Gastrocnemius medialis (tissue), 4 donors: ENCODE measurements at places on chromosomes 2 and 18. TPM values are rescaled to one million over a fixed set of nuclear protein-coding genes. Genes with fewer than 3 reads are reported as not detected.
A peak's percentile ranks its signal among the peaks of the same experiment; 100 is the strongest.

ACTR1B gene
- 56.5 TPM for total RNA-seq

MEIS1 gene
- total RNA-seq: 2.5 TPM

CREG2 gene
- total RNA-seq: not detected

TEX44 gene
- not detected for total RNA-seq

MYO5B gene
- 0.05 TPM for total RNA-seq

G6PC2 gene
- not detected for total RNA-seq

ESPNL gene
- total RNA-seq: not detected

SCN1A gene
- total RNA-seq: not detected

CYP1B1 gene
- 29.1 TPM for total RNA-seq

SIX3 gene
- total RNA-seq: not detected

DNA sequence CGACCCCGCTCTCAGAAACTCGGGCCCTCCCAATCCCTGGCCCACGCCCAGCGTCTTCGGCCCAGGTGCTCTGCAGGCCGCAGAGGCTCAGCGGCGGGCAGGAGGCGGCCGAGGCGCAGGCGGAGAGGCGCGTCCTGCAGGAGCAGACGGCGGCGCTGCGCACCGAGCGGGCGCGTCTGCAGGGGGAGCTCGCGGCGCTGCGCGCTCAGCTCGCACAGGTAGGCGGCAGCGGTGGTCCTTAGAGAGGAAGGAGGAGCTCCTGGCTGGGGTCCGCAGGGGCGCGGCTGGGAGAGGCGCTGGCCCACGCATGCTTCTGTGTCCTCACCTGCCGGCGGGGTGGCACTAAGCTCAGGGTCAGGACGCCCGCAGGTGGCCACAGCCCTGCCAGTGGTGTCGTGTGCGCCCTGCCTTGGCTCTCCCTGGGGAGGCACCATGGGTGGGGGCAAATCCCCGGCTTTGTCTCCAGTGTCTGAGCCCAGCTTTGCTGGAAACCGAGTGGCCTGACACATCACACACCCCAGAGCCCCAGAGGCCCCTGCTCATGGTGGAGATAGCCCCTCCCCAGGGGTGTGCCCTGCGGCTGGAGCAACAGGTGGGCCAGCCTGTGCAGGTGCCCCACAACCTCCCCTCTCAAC, 14.9 kb upstream of the SNED1 start:
- DNase-seq: peak; percentile 1

GRCh38 chr2:62349788-62350187, 153.9 kb downstream of the B3GNT2 start:
- DNase-seq: no peak

- no peak for DNase-seq
Measured at GRCh38 chr2:230735884-230736283, 23.2 kb downstream of the CAB39 start.

DNA sequence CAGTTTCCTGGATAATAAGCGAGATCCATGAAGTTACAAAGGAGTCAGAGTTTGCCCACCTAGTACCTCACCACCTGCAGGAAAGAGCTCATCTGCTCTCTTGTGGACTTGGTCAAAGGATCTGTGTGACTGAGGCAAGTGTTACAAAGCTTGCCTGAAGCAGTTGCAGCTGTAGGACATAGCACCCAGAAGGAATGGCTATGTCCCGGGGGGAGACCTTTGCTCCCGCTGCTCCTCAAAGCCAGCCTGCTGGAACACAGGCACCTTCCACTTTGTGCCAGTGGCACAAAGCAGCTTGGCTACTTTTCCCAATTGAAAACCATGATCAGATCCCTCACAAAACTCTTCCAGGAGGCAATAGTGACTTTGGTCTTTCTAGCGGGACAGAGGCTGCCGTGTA, 3.1 kb upstream of the SULT1C2 start:
- DNase-seq: no peak

- peak; percentile 76 for DNase-seq
Measured at GRCh38 chr2:230781130-230781797, 68.6 kb downstream of the CAB39 start.

- DNase-seq: no peak
Measured at GRCh38 chr2:201378496-201379397, 21.6 kb upstream of the FLACC1 start.

- no peak for DNase-seq
Measured at GRCh38 chr18:59453468-59453961, 94.5 kb upstream of the LMAN1 start.

GRCh38 chr2:150449856-150450255, 37.6 kb downstream of the RND3 start:
- no peak for DNase-seq
